ENCODE measurements at places on chromosomes 12 and 14. TPM values are rescaled to one million over a fixed set of nuclear protein-coding genes. Genes with fewer than 3 reads are reported as not detected.

DNA sequence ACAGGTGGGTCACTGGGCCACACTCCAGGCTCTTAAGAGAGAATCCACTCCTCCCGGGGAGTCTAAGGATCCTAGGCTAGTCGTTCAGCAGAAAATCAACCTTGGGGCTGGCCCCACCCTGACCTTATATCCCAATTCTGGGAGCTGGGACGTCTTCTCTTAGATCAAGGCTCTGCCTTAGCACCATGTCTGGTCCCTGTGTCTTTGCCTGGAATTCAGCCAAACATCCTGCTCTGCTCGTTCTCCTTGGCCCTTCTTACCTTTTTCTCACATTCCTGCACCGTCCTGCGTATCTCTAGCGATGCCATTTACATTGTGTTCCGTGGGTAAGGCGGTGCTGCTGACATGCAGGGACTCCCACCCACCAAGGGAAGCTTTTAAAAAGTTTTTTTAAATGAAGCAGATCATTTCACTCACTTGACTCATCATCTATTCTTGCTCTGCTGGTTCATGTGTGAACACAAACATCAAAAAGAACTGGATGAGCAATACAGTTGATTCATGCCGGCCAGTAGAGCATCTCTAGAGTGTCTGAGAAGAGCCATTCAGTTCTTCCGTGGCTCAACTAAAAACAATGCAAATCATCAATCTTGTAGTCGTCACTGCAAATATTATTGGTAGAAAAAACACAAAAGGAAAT is 50.2 kb downstream of the KCNK13 start:
- no peak overlapping the region for H3K4me3 ChIP-seq
- H3K27me3 ChIP-seq, result no peaks in the 10 kb centered on the region
- no peak for DNase-seq
- no peaks in the 10 kb centered on the region for H3K4me1 ChIP-seq
- no peak overlapping the region for H3K27ac ChIP-seq

GRCh38 chr12:8466241-8466640 is 10.5 kb downstream of the CLEC6A start:
- H3K4me3 ChIP-seq, result no peak overlapping the region
- no peaks in the 10 kb centered on the region for H3K36me3 ChIP-seq
- H3K27me3 ChIP-seq, result no peaks in the 10 kb centered on the region
- no peak for DNase-seq
- H3K27ac ChIP-seq, result no peak overlapping the region
- H3K4me1 ChIP-seq, result no peaks in the 10 kb centered on the region

- H3K4me3 ChIP-seq, result peak overlapping the region; percentile 71
- H3K36me3 ChIP-seq, result no peaks in the 10 kb centered on the region
- H3K27me3 ChIP-seq, result no peaks in the 10 kb centered on the region
- peaks cover 71% of the 10 kb centered on the region for H3K4me1 ChIP-seq
- peak; percentile 51 for DNase-seq
Observed at GRCh38 chr14:73785336-73785833, 66.2 kb upstream of the PTGR2 start.

RIPK3 gene
- 25.3 TPM for total RNA-seq
